ENCODE measurements at places on chromosomes 12 and 14. TPM values are rescaled to one million over a fixed set of nuclear protein-coding genes. Genes with fewer than 3 reads are reported as not detected.

- DNase-seq, result no peak
Observed at GRCh38 chr12:92899386-92900001, 29.6 kb downstream of the EEA1 start.

PRH2 gene
- not detected for total RNA-seq

GRCh38 chr12:126993898-126994297 lies 1273.1 kb upstream of the TMEM132C start:
- no peak for DNase-seq

P2RX7 gene
- 3.5 TPM for total RNA-seq

B4GALNT3 gene
- 12.5 TPM for total RNA-seq

DNA sequence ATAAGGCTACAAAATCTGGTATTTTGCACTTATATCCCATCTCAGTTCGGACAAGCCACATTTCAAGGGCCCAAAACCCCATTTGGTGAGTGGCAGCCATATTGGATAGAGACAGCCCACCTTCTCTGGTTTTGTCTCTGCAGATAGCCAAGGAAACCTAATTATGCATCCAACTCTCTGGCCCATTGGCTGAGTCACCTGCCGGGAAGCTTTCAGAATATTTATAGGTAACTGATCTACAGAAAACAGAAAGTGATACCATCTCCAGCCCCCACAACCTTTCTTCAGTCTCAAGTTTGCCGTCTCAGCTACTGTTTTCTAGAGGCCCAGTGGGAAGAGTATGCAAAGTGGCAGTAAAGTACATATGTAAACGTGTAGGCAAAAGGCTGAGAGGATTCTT lies 33.7 kb upstream of the PPP1CC start:
- DNase-seq, result peak; percentile 62

C3AR1 gene
- total RNA-seq, result 17.7 TPM

GRCh38 chr12:30761730-30762129 lies 7.0 kb upstream of the CAPRIN2 start:
- no peak for DNase-seq

ADAM21 gene
- total RNA-seq, result 0.13 TPM

DNA sequence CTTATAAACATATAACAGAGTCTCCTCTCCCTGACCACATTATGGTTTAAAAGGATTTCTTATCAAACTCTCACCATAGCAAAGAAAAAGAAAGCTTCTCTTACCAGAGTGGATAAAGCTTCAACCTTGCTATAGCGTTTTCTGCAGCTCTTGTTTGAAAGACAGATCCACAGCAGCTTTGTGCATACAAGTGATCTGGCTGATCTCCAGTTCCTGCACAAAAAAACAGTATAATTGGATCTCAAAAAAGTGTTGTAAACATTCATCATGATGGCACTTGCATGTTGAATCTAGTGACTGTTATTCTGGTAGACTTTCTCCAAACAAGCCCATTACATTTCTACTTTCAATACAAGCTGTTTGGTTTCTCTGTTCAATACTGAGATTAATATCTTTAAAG lies 178.9 kb upstream of the MGAT4C start:
- DNase-seq, result no peak

GRCh38 chr12:91173124-91173523 lies 9.5 kb downstream of the DCN start:
- DNase-seq, result no peak

ALKBH1 gene
- total RNA-seq, result 10.5 TPM

DNA sequence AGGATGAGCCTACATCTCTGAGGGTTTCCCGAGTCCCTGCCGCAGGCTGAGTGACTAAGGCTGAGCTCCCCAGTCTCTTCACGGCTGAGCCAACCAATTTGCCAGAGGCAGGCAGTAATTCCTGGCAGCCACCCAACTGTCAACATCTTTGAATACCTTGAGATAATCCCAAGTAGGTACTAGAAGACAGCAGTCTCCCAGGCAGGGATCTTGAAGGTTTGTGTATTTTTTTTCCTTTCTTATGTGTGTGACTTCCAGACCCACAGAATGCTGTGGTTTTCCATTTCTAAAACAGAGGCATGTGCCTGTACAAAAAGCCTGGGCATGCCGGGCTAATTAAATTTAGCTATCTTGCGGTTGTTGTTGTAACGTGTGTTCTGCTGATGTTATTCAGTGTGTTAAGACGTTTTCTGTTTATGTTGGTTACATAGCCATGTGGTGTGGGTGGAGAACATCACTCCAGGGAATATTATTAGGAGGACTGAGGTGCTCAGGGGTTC lies 155.5 kb downstream of the ANO2 start:
- DNase-seq, result no peak

EML1 gene
- total RNA-seq, result 35.9 TPM

All from kidney (tissue), 22 donors.